Fibroblast of villous mesenchyme (primary cell): ENCODE measurements at places on chromosomes 2 and 18.

- DNase-seq, result no peak
These were observed 12.7 kb downstream of the CCNYL1 start for GRCh38 chr2:207724113-207724512.

DNA sequence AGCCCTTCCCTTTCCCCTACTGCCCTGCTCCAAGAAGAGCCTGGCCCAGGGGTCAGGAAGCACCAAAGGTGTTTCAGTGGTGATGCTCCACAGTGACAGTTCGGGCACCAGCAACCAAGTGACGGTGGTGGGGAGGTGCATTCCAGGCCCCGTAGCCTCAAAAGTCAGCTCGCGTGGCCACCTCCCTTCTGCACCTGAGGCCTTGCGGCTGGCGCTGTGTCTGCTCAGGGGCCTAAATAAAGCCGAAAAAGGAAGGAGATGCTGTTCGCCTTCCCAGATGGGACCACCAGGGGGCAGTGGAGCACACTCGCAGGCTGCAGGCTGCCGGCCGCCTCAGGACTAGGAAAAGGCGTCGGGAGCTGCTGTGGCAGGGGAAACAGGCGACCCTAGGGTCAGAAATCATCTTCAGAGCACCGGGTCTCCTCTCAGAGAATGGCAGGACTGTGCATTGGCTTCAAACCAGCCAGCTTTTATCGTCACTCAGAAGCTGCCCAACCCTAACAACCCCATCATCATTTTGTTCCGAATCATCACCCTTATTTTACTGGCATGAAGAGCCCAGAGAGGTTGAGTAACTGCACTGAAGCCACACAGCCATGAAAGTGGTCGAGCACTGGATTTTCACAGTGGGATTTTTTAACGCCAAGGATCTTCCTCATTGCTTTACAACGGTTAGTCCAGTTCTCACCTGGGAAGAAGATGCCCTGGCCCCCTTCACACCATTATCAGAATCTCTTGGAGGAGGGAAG lies 213.0 kb upstream of the CELF4 start:
- DNase-seq, result peak; percentile 1

DNA sequence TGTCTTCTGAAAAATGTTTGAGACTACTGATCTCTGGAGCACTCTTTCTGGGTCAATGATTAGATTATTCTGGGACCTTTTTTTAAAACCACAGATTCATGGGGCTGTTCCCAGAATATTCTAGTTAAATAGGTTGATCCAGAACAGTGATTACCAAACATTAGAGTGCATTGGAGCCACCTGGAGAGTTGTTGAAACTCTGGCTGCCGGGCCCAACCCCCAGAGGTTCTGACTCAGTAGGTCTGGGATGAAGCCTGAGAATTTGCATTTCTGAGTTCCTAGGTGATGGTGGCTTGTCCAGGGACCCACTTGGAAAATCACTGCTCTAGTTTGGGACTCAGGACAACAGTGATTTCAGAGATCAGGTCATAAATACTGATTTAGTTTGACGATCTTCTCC lies 197.3 kb downstream of the PTPRM start:
- no peak for DNase-seq

- DNase-seq, result peak; percentile 54
These were observed 146.4 kb downstream of the FTCDNL1 start for GRCh38 chr2:199704358-199705238.

DNA sequence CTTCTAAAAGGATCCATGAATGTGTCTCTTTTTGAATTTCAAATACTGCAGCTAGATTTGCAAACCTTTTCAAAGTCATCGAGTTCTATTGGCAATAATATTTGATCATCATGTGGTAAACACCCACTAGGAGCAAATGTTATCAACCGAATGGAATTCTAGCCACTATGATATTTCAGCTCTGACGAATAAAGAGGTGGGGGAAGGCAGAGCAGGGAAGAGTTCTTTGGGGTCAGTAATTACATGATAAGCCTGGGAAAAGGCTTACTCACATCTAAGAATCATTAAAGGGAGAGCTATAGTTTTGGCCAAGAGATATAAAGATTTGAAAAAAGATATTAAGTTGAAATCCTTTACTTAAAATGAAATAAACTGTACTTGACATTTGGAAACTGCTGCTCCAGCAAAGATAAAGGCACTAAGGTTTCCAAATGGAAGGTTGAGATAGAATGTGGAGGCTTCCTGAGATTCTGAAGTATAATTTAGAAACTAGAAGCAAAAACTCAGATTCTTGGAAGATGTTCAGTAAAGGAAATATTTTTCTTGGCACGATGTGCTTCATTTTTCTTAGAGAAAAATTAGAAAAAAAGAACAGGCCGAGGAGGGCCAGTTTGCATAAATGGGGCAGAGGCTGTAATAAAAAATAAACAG lies 104.7 kb upstream of the ARHGAP28 start:
- DNase-seq, result no peak

- DNase-seq, result no peak
These were observed 111.9 kb upstream of the SYT4 start for GRCh38 chr18:43389163-43389562.

DNA sequence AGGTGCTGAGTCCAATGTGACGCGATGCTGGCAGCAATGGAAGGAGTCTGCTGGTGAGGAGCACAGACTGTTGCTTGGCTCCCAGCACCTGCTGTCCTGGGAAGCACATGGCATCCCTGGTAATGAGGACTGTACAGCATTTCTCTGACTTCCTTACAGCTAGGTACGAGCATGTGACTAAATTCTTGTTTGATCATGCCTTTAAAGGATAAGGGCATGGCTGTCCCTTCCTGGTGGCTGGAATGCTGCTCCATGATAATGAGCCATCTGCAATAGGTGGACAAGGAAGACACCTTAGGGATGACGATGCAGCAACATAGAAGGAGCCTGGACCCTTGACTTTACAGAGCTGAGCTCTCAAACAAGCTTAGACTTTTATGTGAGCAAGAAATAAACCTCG lies 278.0 kb upstream of the SPRED2 start:
- DNase-seq, result no peak

DNA sequence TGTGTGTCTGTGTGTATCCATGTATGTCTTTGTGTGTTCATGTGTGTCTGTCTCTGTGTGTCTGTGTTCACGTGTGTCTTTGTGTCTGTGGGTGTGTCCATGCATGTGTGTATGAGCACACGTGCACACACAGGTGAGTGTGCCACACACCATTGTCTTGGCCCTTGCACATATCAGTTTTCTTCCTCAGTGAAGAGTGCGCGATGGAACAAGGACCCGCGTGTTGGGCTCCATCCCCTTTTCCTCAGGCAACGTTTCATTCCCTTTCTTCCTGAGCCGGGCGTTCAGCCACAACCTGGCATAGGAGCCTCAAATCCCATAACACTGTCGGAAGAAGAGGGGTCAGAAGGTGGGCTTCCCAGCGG lies 74.3 kb downstream of the PTGR3 start:
- DNase-seq, result no peak

- DNase-seq, result no peak
These were observed 27.7 kb downstream of the SERPINB8 start for GRCh38 chr18:63997606-63998005.

- DNase-seq, result no peak
These were observed 383.7 kb upstream of the SLC14A2 start for GRCh38 chr18:45231617-45232016.

- DNase-seq, result no peak
These were observed 16.3 kb downstream of the ZNF521 start for GRCh38 chr18:25335676-25336075.

- DNase-seq, result no peak
These were observed 21.6 kb downstream of the MAP4K4 start for GRCh38 chr2:101718993-101719571.

- no peak for DNase-seq
These were observed 105.3 kb downstream of the HDAC4 start for GRCh38 chr2:239295377-239296019.

DNA sequence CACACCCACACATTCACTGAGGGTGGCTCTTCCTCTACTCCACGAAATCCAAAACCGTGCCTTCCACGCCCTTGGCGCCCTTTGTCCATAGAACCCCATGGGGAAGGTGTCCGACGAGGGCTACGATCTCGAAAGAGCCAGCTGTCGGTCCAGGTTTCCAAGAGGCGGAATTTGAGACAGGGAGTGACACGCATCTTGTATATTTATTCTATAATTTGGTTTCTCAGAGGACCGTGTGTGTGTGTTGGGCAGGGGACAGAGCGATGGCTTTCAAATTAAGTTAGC lies 726 bp downstream of the C2orf69 start:
- no peak for DNase-seq

GRCh38 chr2:172811027-172811426 lies 75.4 kb downstream of the RAPGEF4 start:
- no peak for DNase-seq

DNA sequence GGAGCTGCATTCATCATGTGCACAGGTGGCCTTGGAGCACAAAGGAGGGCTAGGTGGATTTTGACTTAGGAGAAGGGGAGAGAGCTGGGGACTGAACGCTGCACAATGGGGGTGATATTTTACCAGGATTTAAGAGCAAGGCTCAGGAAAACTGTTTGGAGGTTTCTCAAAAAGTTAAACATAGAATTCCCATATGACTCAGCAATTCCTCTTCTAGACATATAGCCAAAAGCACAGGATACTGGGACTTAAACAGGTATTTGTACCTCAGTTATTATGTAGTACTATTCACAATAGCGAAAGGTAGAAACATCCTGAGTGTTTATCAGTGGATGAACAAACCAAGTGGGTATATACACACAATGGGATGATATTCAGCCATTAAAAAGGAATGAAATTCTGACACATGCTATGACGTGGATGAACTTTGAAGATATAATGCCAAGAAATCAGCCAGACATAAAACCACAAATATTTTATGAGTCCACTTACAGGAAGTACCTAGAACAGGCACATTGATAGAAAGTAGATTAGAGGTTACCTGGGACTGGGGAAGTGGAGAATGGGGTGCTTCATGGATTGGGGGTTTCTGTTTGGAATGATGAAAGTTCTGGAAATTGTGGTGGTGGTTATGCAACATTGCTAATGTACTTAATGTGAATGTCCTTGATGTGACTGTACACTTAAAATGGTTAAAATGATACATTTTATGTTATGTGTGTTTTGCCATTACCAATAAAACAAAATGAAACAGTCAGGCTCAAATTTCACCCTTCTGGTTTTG lies 216.9 kb downstream of the HAUS1 start:
- peak; percentile 12 for DNase-seq

DNA sequence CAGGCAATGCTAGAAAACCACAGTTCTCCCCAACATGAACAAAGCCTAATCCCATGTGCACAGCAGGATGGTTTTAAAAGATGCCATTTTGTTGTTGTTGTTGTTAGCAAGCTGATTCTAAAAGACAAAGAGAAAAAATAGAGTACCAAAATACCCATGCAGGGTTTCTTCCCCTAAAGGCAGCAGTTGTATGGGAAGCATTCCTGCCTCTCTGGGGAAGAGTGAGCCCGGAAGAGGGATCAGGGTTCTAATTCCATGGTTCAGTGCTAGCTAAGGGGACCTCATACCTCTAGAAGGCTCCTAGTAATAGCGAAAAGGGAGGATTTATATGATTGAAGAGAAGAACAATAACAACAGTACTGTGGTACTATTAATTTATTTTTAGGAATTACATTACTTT lies 327.6 kb downstream of the DPP10 start:
- no peak for DNase-seq

DNA sequence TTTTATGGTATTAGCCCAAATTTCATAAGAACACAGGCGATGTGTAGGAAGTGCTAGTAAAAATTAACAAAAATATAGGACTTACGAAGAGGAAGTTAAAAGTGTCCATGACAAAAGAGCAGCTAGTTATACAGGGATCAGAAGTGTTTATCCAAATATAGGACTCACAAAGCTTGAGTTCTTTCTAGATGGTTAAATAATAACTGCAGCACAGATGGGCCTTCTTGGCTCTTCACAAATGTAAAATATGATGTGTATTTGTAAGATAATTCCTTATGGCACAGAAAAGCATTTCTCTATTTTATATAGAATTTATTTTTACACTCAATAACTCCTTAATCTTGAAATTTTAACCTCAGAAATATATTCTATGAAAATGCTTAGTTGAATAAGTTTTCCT lies 100.9 kb upstream of the SPHKAP start:
- DNase-seq, result no peak

GRCh38 chr2:23656597-23656973 lies 270.3 kb downstream of the ATAD2B start:
- DNase-seq, result no peak

GRCh38 chr2:67393237-67393636 lies 3.9 kb upstream of the ETAA1 start:
- peak; percentile 12 for DNase-seq

- DNase-seq, result no peak
These were observed 784.7 kb upstream of the PIK3C3 start for GRCh38 chr18:41170346-41170745.

DNA sequence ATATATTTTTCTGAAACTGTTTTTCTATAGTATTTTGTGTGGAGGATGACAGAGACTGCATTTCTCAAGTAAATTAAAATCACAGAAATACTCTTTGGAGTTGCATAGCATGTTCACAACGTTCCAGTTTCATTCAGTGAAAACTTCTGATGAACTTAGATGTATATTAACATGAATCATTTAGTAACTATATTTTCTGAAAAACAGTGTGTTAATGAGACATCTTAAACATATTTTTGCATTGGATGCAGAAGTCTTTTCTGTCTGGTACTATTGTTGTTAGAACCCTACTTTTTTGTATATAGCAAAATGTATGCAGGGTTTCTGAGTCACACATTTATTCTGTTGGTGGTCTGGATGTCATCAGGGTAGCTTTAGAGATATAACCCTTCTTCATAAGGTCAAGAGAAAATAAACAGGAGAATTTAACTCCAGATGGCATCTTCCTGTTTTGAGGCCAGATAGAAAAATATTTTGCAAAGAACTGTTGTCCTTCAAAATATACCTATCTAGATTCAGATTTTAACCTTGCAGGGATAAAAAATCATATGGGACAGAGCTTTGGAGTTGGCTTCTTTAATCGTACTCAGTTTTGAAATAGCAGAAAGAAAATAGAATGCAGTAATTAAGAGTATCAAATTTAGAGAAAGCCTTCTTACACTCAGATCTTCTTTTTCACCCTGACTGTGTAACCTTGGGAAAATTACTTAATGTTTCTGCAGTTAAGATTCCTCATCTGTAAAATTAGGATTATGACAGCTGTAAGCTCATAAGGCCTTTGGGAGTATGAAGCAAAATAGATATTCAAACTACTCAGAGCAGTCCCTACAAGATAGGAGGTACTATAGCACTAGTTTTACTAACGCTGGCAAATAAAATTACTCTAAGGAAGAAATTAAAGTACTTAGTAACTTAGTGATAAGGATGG lies 5.3 kb downstream of the COL3A1 start:
- DNase-seq, result peak; percentile 84

GRCh38 chr2:216179015-216179414 lies 69.9 kb downstream of the XRCC5 start:
- DNase-seq, result no peak

GRCh38 chr18:76391038-76391437 lies 104.0 kb downstream of the ZNF516 start:
- no peak for DNase-seq

- DNase-seq, result no peak
These were observed 204.9 kb upstream of the CYRIA start for GRCh38 chr2:16870491-16871076.
